ENCODE measurements at places on chromosomes 7 and 10. TPM values are rescaled to one million over a fixed set of nuclear protein-coding genes. Genes with fewer than 3 reads are reported as not detected.

GRCh38 chr7:64886956-64887545, 16.0 kb upstream of the ZNF273 start:
- no peak overlapping the region for H3K4me3 ChIP-seq
- H3K4me1 ChIP-seq = peaks cover 2% of the 10 kb centered on the region
- no peak overlapping the region for H3K27ac ChIP-seq
- DNase-seq = no peak
- H3K36me3 ChIP-seq = no peaks in the 10 kb centered on the region
- peaks cover 12% of the 10 kb centered on the region for H3K27me3 ChIP-seq

DNA sequence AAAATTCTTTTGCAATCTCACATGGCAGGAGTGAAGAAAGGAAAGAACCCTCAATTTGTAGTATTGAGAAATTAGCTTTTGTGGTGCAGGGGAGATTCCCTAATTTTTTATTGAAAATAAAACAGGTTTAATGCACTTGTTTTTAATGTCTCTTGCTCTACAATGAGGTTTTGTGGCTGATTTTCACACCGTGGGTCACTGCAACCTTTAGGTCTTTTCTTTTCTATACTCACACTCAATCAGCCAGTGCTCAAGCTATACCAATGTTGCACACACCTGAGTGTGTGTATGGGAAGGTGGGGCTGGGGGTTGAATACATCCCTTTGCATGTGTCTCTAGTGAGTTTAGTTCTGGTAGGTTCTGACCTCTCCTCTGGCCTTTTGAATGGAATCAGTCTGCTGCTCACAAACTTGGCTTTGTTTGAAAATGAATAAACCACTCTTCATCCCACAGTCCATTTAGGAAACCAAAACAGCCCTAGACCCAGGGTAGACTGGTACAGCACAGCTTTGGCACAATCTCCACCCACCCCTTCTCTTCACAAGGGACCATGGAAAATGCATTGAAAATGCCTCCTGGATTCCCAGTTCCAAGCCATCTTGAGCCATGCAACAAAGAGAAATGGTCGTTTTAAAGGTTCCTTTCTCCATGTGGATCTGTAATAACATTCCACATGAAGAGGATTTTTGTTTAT, 411.5 kb downstream of the SFMBT2 start:
- no peaks in the 10 kb centered on the region for H3K27me3 ChIP-seq
- DNase-seq = no peak
- no peak overlapping the region for H3K4me3 ChIP-seq
- H3K36me3 ChIP-seq = no peaks in the 10 kb centered on the region

GRCh38 chr10:101484175-101484745, 103.8 kb downstream of the POLL start:
- no peak overlapping the region for H3K27ac ChIP-seq
- peaks cover 15% of the 10 kb centered on the region for H3K27me3 ChIP-seq
- no peak for DNase-seq
- no peaks in the 10 kb centered on the region for H3K36me3 ChIP-seq
- H3K4me1 ChIP-seq = no peaks in the 10 kb centered on the region

DNA sequence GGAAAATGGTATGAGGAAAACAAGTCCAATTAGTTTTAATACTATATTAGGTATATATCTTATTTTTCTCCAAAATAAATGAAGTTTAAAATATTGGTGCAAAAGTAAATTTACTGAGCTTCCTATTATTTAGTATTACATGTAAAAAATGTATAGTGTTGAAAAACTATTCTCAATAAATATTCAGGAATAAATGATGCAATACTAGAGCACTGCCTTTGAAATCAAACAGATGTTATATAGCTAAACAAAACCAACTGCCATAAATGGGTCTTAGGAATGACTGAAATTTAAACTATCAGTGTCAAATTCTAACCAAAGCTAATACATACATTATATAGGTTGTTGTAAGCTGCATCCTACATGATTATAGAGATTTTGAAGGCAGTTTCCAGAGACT, 1434.0 kb upstream of the LRRTM3 start:
- H3K4me3 ChIP-seq = no peak overlapping the region
- no peaks in the 10 kb centered on the region for H3K4me1 ChIP-seq
- H3K36me3 ChIP-seq = no peaks in the 10 kb centered on the region
- DNase-seq = no peak
- no peaks in the 10 kb centered on the region for H3K27me3 ChIP-seq

DNA sequence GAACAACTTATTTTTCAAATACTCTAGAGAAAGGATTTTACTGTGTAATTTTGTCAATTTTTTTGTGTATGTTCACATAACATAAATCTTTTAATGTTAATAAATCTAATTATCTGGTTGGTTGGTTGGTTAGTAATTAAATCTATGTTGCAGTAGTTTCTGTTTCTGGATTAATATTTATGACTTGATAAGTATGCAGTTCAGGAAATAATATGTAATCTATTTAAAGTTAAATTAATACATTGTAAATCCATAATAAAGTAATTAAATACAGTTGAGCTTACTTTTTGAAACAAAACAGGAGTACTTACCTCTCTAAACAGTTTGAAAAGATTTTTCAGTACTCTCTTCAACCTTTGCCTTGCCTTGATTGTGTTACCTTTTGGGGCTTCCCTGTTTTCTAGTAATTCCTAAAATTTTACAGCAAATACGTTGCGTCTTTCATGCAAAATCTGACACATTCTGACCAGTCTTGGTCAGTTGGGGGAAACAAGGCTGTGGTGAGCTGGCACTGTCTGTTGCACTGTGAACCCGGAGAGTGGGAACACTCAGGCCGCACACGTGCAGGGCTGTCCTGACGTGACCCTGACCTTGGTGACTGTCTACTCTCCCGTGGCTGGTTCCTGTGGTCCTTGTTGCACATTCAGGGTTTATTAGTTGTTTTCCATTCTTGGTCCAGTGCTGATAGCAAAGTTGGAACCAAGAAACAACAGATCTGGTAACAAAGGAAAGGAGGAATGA, 45.6 kb upstream of the FGL2 start:
- H3K27me3 ChIP-seq = no peaks in the 10 kb centered on the region
- DNase-seq = no peak
- no peak overlapping the region for H3K27ac ChIP-seq
- H3K4me1 ChIP-seq = no peaks in the 10 kb centered on the region
- no peak overlapping the region for H3K4me3 ChIP-seq

GRCh38 chr7:2666155-2666554, 21.8 kb upstream of the AMZ1 start:
- DNase-seq = no peak
- H3K36me3 ChIP-seq = no peaks in the 10 kb centered on the region
- no peaks in the 10 kb centered on the region for H3K27me3 ChIP-seq
- no peak overlapping the region for H3K4me3 ChIP-seq
- no peaks in the 10 kb centered on the region for H3K4me1 ChIP-seq

The FAM20C gene
- total RNA-seq = 10.0 TPM

The UCN3 gene
- not detected for total RNA-seq

The SORCS3 gene
- 1.00 TPM for total RNA-seq

The CALML3 gene
- not detected for total RNA-seq

- H3K4me1 ChIP-seq = peaks cover 38% of the 10 kb centered on the region
- peak overlapping the region; percentile 67 for H3K4me3 ChIP-seq
- DNase-seq = no peak
- no peaks in the 10 kb centered on the region for H3K36me3 ChIP-seq
- peak overlapping the region; percentile 90 for H3K27ac ChIP-seq
- H3K27me3 ChIP-seq = no peaks in the 10 kb centered on the region
These were observed 856 bp downstream of the ARHGAP21 start for GRCh38 chr10:24722676-24723385.

DNA sequence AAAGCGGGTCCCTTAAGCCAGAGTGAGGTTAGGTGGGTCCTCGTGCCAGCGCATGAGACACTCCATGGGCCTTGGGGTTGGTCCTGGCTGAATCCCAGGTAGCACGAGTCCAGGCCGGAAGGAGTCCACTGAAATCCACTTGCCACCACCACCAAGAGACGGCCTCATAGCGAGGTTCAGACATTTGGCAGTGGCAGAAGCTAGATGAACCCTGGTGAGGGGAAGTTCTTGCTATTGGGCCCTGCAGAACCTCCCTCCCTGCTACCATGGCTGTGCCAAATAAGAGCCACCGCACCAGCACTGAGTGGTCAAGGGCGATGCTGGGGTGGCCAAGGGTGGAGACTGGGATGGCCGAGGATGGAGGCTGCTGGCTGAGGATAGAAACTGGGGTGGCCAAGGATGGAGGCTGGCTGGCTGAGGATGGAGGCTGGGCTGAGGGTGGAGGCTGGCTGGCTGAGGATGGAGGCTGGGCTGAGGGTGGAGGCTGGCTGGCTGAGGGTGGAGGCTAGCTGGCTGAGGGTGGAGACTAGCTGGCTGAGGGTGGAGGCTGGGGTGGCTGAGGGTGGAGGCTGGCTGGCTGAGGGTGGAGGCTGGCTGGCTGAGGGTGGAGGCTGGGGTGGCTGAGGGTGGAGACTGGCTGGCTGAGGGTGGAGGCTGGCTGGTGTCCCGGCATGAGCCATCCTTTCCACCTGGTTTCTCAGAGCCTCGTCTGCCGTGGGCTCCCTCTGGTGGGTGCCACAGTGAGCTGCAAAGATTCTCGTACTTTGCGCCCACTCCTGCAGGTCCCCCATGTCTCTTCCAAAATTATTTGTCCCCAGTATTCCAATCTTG, 88.2 kb downstream of the ELFN1 start:
- H3K4me1 ChIP-seq = no peaks in the 10 kb centered on the region
- no peak overlapping the region for H3K27ac ChIP-seq
- no peaks in the 10 kb centered on the region for H3K36me3 ChIP-seq
- H3K27me3 ChIP-seq = peaks cover 15% of the 10 kb centered on the region

DNA sequence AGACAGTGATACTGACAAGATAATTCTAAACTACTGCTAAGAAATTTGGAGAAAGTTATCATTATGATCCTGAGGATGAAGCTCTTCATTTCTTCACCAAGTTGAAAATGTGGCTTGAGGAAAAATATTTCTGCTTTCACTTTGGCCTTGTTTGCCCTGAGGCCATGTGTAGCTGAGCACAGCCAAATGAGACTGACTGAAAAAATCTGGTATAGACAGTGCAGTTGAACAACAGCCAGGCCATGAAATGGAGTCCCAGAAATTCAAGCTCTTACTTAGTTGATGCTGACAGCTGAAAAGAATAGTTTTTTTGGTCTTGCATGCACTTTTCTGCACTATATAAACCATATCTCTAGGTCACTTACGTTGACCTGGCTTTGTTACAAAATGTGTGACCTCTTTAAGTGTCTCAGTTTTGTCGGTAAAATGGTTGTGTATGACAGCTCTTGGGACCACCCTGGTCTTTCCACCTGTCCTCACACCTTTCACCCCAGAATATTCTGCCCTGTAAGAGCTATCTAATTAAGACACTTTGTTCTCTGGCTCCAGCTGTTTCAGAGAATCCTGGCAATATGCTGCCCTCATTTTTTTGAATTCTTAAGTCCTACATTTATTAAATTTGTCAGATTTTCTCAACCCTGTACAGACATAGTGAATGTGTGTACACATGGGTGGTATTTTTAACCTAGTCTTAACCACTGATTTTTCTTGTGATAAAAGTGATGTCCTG, 91.3 kb downstream of the CD36 start:
- H3K27me3 ChIP-seq = no peaks in the 10 kb centered on the region
- no peak for DNase-seq
- H3K36me3 ChIP-seq = no peaks in the 10 kb centered on the region
- H3K27ac ChIP-seq = no peak overlapping the region

GRCh38 chr7:99824091-99824490, 3.7 kb upstream of the CYP3A43 start:
- no peaks in the 10 kb centered on the region for H3K36me3 ChIP-seq
- no peak overlapping the region for H3K27ac ChIP-seq

DNA sequence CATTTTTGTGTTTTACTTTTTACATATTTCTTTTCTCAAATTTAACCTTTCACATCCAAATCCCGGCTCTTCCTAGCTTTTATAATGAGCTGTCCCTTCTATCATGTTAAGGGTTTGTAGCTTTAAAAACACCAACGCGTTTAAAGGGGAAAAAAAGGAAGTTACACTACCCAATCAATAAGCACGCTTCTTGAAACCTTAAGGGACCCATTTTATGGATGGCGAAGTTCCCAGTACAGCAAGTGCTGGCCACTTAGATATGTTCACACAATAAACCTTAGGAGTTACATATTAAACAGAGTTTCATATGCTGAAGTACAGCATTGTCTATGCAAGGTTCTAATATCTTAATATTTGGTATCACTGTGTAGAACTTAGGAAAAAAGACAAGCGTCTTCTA, 1.8 kb downstream of the GNG11 start:
- H3K4me1 ChIP-seq = peaks cover 16% of the 10 kb centered on the region
- H3K27me3 ChIP-seq = no peaks in the 10 kb centered on the region
- no peak for DNase-seq
- H3K4me3 ChIP-seq = peak overlapping the region; percentile 75
- H3K36me3 ChIP-seq = peaks cover 9% of the 10 kb centered on the region

DNA sequence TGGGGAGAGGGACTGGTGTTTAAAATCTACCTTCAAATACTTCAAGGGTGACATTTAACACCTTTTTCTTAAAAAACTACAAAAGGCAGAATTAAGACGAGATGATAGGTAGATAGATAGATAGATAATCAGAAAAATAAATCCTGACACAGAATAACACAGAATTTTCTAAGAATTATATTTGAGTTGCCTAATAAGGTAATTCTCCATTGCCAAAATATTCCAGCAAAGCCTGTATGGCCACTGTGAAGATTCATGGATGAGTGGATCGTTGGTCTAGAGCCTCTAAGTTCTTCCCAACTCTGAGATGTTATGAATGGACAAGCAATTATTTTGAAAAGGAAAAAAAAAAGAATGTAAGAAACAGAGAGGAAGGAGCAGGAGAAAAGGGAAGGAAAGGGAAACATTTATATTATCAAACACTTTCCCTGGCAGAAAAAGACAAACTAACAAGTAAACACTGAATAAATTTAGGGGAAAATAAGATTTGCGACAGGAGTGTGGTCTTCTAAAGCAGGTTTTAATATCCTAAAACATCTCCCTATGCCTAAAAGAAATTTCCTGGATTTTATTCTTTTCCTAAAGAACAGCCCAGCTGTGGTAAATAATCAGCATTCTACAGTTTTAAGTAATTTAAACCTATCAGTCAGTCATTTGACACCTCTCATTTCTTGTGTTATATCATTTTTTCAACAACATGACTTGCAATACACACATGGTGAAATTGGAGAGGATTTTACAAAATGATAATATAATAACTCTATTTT, 7.5 kb upstream of the CAV2 start:
- H3K27ac ChIP-seq = no peak overlapping the region
- H3K4me1 ChIP-seq = no peaks in the 10 kb centered on the region
- no peaks in the 10 kb centered on the region for H3K36me3 ChIP-seq
- no peaks in the 10 kb centered on the region for H3K27me3 ChIP-seq

The ENKUR gene
- total RNA-seq = 0.22 TPM

Data from astrocyte (in vitro differentiated cells and primary cell).